Bone marrow (tissue), 2 donors: ENCODE measurements at places on chromosomes 4 and X.

- no peak for DNase-seq
These were observed 62.4 kb upstream of the RXFP1 start for GRCh38 chr4:158459085-158459820.

DNA sequence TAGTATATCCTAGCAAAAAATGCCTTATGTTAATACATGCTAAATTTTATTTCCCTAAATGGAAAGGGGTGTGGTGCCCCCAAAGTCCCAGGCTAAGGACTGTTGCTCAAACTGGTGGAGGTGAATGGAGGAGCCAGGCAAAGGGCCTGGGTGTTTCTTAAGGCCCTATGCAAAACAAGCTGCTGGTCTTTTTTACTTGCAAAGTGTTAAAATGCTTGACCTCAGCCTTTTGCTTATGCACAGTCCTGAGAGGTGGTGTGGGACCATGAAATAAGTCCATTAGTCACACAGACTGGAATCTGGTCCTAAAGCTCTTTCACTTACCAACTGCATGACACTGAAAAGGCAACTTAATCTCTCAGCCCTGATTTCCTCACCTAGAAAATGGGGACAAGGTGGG is 223.5 kb upstream of the MBNL3 start:
- DNase-seq = no peak

DNA sequence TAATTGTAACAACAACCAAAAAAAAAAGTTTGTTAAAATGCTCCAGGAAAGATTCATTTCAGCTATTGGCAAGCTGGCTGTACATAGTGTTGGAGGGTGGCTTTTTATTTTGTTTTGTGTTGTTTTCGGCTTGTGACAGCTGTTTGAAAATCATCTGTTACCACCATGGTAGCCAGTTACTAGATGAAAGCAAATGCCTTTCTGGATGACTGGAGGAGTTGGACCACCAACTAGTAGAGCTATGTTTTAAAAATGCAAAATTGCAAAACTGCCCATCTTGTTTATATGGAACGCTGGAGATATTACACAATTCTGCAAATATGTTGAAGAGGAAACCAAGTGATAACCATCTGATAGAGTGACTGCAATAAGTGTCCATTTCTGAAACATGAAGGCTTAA is 53.2 kb upstream of the TNIP3 start:
- no peak for DNase-seq

GRCh38 chr4:170047771-170048354 is 21.7 kb upstream of the MFAP3L start:
- peak; percentile 27 for DNase-seq

DNA sequence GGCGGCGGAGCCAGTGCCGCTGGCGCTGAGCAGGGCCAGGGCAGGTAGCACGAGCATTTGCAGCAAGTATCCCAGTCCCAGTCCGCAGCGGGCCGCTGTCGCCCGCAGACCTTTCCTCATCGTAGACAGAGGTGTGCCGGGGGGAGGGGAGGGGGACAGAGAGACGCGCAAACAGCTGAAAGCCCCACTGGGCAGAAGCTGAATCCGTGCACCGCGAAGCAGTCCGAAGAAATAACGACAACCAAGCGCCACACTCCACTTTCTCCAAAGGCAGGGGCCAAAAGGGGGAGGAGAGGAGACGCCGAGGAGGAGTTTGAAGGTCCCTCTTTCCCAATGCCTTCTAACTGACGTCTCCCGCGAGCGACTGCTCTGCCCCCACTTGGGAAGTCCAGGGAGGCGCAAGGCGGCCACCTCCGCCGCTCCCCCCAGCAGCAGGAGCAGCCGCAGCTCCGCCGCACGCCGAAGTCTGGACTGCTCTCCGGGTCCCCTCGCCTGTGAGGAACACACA is at the start of gene UNC5C:
Gene UNC5C, minus strand, starts transcription at position 236 of the 508 bp plus-strand sequence.
- no peak for DNase-seq

- DNase-seq = no peak
These were observed 620.2 kb upstream of the INTU start for GRCh38 chr4:127012549-127012948.

DNA sequence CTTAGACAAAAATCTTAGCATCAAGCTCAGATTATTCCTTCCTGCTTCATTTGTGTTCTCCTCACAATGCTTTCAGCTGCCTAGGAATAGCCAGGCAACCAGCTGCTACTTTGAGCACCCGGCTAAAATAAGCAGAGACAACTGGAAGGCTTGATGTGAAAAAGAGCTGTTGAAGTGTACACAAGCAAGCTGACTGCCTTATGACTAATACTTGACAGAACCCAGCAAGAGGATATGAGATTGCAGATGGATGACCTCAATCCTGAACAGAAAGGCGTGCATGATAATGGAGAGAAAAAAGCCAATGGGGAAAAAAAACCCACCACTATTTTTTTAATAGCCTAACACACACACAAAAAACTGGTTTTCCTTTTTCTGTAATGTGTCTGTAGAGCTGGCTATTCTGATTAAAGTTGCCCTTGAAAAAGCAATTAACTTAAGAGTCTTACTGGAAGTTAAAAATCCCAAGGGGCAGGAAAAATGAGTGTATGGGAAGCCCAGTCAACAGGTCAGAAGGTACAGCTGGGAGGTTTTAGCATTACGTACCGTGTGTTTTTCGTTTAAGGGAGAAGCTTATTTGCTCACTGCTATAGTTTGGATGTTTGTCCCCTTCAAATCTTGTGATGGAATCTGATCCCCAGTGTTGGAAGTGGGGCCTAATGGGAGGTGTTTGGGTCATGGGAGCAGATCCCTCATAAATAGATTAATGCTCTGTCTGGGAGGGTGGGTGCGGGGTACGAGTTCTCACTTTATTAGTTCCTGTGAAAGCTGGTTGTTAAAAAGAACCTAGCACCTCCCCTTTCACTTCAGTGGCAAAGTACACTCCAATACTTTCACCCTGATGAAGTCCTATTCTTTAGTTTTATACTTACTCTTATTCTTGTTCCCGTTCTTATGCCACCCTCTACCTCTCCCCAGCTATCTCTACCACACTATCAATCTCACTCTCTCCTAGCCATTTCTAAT is 37.1 kb upstream of the HERC6 start:
- no peak for DNase-seq

DNA sequence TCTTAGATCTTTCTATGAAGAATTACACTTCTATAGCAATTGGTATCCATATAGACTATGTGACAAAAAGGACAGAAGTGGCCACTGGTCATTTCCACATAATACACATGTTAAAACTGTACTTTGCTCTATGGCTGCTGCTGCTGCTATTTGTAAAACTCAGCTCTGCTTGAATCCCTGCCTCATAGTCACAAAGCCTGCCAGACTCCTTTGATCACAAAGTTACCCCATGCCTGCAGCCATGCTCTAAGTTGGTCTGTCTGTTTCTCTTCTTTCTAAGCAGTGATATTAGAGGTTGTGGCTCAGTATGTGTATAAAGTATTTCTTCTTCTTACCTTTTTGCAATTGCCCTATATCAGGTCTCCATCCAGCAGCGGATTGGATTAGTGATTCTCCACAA is 210.9 kb downstream of the GRID2 start:
- no peak for DNase-seq

DNA sequence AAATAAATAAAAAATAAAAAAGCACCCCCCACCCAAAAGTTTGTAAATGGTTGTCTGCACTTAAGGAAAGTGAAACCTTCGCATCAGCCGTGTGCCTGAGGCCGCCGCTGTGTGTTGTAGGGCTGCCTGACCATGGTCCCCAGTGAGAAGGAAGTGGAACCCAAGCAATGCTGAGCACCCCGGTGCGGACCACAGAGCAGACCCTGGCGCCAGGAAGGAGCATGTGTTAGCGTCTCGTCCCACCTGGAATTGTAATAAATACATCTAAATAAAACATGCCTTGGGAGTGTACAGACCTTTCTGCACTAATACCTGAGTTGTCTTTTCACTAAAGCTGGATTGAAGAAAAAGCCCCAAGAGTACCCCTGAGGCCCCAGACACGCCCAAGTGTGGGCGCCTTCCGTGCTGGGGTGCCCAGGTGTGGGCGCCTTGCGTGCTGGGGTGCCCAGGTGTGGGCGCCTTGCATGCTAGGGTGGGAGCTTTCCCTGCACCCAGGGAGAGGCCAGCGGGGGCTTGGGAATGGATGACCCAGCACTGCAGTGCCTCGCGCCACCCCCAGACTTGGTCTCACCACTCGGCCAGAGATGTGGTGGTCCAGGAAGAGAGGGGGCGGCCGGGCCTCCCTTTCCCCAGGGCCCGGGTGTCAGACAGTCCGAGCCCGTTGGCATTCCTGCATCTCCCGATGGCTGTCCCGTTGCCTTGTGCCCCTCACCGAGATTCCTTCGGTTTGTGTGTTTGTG is 33.7 kb downstream of the HTT-AS start:
- DNase-seq = no peak

DNA sequence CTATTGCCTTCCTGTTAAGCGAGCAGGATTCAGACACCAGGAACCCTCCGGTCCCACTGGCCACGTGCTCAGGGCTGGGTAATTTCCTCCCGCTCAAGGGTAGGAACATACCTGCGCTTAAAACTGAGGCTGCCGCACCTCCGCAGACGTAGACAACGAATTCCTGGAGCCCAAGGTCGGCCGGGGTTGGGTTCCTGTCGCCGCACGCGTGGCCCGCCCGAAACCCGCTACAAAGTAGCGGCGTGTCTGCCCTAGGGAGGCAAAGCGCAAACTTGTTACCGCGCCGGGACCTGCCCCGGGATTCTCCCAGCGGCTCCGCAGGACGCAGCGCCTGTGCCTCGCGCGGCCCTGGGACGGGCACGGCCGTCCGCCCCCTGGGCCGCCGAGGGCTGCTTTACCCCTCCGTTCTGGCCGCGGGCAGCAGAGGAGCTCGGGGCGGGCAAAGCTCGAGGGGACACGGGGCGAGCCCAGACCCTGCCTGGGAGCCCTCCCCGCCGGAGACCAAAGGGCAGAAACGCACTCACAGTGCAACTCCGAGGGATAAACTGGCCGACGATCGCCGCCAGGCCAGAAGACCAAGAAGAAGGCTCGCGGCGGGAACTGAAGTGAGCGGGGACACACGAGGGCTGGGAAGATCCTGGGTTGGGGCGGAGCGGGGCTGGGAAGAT is at the start of gene ERVMER34-1:
Gene ERVMER34-1, minus strand, starts transcription at position 607 of the 668 bp plus-strand sequence. CDS start 5,905 bp downstream, outside the sequence.
- DNase-seq = no peak

DNA sequence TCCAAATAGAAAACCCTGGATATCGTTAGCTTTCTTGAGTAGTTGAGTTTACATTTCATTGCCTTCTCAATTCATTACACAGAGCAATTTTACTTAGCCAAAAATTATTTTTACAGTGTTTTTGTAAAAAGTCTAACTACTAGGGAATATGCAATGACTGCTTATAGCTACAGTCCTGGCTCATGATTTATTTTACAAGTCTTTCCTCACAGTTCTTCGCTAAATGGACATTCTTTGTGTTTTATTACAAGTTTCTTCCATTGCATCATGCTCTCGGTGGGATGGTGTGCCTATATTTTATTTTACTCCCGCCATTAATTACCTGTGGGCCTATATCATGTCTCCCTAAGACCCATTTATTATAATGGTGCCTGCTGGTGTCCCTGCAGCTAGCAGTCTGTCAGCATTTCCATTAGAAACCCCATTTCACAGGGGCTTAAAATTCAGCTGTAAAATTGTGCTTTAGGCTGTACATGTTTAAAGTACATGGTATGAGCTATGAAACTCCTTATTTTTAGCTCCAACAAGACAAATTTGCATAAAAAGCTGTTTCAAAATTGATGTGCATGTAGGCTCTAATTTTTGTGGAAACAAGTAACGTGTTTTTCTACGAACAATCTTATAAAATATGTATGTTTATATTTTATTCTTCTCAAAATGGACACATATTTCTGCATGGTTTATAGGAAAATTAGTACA is 227.4 kb downstream of the SLC7A11 start:
- DNase-seq = no peak
